ENCODE measurements at places on chromosomes 5 and 9. TPM values are rescaled to one million over a fixed set of nuclear protein-coding genes. Genes with fewer than 3 reads are reported as not detected.
A peak's percentile ranks its signal among the peaks of the same experiment; 100 is the strongest.

- no peaks in the 10 kb centered on the region for H3K27me3 ChIP-seq
- no peak overlapping the region for H3K4me3 ChIP-seq
- H3K27ac ChIP-seq: no peak overlapping the region
- DNase-seq: no peak
- H3K4me1 ChIP-seq: peaks cover 7% of the 10 kb centered on the region
Measured at GRCh38 chr5:886716-887325, 5.8 kb downstream of the BRD9 start.

DNA sequence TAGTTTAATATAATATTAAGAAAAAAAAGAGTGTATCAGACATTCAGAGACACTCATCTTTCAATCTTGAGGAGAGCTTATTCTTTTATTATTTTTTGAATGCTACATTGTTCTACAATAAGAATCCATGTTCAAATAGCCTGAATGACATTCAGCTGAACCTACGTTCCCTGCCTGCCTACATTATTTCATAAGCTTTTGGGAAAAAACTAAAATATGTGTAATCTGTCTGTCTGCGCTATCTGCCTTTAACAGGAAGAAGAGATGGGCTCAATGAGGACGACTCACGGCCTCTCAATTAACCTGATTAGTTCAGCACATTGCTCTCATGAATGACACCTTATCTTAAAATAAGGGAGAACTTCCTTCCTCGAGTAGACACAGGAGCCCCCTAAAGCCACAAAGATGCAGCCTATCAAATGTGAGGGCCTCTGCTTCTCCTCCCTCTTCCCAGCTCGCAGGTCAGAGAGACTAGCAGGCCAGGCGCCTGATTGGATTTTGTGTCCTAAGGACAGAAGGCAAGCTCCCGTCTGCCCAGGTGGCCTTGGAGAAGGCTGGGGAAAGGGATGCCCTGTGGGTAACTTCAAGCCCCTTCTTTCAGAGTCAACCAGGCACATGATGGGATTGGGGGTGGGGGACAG lies 37.8 kb downstream of the EBF1 start:
- peak overlapping the region; percentile 17 for H3K4me3 ChIP-seq
- H3K4me1 ChIP-seq: no peaks in the 10 kb centered on the region
- H3K36me3 ChIP-seq: no peaks in the 10 kb centered on the region
- peak overlapping the region; percentile 80 for H3K27ac ChIP-seq
- no peak for DNase-seq
- H3K27me3 ChIP-seq: peaks cover 3% of the 10 kb centered on the region

DNA sequence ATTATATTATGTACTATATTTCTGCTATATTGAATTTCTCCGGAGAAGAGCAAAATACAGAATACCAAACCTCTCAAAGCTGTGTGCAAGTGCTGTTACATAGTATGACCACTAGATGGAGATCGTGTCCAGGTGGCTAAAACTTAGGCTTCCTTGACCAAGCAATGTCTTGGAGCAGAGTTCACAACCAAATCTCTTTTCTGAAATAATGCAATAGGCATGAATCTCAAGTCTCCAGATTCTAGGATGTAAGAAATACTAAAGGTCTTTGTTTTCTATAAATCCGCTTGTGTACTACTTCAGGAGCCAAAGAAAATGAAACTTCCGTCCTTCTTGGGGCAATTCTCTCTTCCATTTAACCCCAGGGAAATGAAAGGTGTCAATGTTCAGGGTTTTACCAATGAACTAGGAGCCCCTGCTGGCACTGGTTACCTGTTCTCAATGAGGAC lies 181.5 kb upstream of the RAI14 start:
- DNase-seq: no peak
- H3K4me3 ChIP-seq: no peak overlapping the region
- no peaks in the 10 kb centered on the region for H3K4me1 ChIP-seq
- no peaks in the 10 kb centered on the region for H3K36me3 ChIP-seq
- H3K27me3 ChIP-seq: no peaks in the 10 kb centered on the region
- no peak overlapping the region for H3K27ac ChIP-seq

DNA sequence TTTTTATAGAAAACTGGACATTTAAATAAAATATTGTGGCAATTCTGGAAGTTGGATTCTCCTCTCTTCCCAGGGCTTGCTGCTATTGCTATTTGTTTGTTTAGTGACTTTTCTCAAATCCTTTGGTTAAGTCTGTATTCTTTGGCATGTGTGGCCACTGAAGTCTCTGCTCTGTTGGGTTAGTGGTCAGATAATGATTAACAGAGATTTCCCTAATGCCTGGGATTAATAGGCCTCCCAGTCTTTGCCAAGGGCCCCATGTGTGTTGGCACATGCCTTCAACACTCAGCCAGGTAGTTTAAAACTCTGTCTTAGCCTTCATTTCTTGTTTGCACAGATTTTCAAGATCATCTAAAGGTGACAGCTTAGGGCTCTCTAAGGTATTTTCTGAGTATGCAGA lies 92.8 kb upstream of the EPB41L4A start:
- H3K27ac ChIP-seq: no peak overlapping the region
- H3K36me3 ChIP-seq: no peaks in the 10 kb centered on the region
- no peaks in the 10 kb centered on the region for H3K27me3 ChIP-seq
- no peak overlapping the region for H3K4me3 ChIP-seq
- DNase-seq: no peak

DNA sequence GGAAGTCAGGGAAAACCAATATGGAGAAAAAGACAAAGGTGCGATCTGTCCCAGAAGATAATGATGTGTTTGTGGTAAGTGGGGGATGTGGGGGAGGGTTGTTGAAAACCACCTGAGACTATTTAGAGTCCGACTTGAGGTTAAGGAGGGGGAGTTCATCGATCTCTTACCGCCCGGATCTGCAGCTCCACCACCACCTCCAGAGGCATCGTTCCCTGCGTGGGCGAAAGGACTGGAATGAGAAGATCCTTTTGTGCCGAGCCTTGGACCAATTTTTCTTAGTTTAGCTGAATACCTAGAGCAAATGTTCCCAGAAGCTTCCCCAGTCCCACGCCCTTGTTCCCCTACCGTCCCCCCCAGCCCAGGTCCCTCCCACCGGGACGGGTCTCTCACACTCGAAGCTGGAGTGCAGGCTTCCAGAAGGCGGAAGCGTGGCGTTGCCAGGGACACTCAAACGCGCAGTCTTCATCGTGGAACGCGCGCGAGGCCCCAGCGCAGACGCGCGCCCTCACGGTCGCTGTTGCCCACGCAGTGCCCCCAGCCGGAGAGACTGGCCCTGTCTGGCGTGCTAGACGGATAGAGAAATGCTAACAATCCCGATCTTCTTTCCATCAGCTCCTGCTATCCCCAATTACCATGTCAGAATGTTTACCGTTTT lies at the start of gene SPATA6L:
Gene SPATA6L (minus strand): TSS at position 439 of the 658 bp plus-strand sequence. CDS start 230 bp downstream, at position 209.
- no peaks in the 10 kb centered on the region for H3K36me3 ChIP-seq
- peak within 1 kb of the TSS; percentile 91 for H3K27ac ChIP-seq
- no peaks in the 10 kb centered on the region for H3K27me3 ChIP-seq
- peaks cover 11% of the 10 kb centered on the region for H3K4me1 ChIP-seq
- peak within 1 kb of the TSS; percentile 58 for H3K4me3 ChIP-seq

GRCh38 chr9:6944896-6945295 lies 187.1 kb downstream of the KDM4C start:
- H3K27me3 ChIP-seq: no peaks in the 10 kb centered on the region
- no peaks in the 10 kb centered on the region for H3K4me1 ChIP-seq
- H3K4me3 ChIP-seq: no peak overlapping the region
- no peaks in the 10 kb centered on the region for H3K36me3 ChIP-seq

GRCh38 chr9:25804856-25805255 lies 126.6 kb upstream of the TUSC1 start:
- H3K27ac ChIP-seq: no peak overlapping the region
- no peaks in the 10 kb centered on the region for H3K27me3 ChIP-seq
- no peaks in the 10 kb centered on the region for H3K36me3 ChIP-seq
- no peaks in the 10 kb centered on the region for H3K4me1 ChIP-seq
- H3K4me3 ChIP-seq: no peak overlapping the region

GRCh38 chr5:54221135-54221534 lies 89.2 kb downstream of the ARL15 start:
- H3K4me1 ChIP-seq: no peaks in the 10 kb centered on the region
- no peak overlapping the region for H3K4me3 ChIP-seq
- no peak for DNase-seq
- H3K27ac ChIP-seq: no peak overlapping the region

Gene SPATA9
- total RNA-seq: 0.32 TPM

Gene SPATA31E1
- not detected for total RNA-seq

Gene SMIM32
- not detected for total RNA-seq

Gene TMC1
- under 0.01 TPM for total RNA-seq

Gene GCNT4
- total RNA-seq: 2.3 TPM

Gene GABRP
- 0.32 TPM for total RNA-seq

Gene IFNA21
- total RNA-seq: not detected
